IPS DF 19.7 (cell line): ENCODE measurements at places on chromosomes 4 and X.

- no peak for DNase-seq
Measured at GRCh38 chrX:3532581-3533085, 180.8 kb downstream of the PRKX start.

- no peak for DNase-seq
Measured at GRCh38 chrX:37796805-37797204, 16.9 kb downstream of the CYBB start.

GRCh38 chr4:150056569-150056968 is 21.7 kb upstream of the DCLK2 start:
- DNase-seq = no peak

DNA sequence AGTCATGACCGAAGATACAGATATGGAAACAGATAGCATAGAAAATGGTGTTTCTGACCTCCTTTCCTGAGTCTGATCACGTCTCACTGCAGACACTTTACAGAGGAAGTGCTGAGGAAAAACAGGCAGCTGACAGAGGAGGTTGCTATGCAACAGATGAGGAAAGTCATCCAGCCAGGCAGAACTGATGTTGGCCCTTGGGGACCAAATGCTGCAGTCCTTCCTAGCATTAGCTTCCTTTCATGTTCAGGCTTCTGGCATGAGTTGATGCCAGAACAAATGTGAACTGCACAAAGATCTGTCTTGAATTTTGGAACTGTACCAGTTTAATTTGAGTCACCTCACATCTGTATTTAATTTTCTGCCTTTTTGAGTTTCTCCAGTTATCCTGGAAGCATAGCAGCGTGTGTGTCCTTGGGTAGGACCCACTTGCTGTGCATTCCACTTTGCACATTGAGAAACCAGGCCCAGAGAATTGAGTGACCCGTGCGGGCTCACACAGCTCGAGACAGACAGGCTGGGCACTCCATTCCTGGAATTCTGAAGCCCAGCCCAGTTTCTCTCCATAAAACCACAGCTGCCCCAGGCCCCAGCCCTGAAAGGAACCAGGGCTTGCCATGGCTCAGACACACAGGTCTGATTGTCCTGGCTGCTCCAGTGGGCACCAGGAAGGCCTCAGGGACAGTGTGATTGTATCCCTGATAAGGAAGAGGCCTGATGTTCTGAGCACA is 1.4 kb upstream of the MAGED1 start:
- DNase-seq = no peak

GRCh38 chrX:39248330-39248729 is 447.1 kb downstream of the MID1IP1 start:
- DNase-seq = no peak

GRCh38 chr4:9904976-9905587 is 116.2 kb downstream of the SLC2A9 start:
- no peak for DNase-seq

DNA sequence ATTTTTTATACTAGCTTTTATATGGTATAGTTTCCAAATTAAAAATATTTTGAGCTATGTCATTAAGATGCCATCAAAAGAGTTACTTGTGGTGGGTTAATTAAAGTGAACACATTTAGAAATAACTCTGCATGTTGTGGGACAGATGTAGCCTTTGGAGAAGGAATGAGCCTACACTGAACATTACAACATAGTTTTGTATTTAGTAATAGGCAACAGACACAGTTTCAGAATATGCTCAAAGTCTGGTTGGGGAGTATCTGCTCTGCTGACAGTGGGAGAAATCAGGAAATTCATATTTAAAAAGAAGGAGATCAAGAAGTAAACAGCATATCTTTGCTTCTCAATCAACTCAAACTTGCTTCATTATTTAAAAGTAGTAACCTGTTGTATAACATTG is 23.7 kb downstream of the EMCN start:
- no peak for DNase-seq

- DNase-seq = no peak
Measured at GRCh38 chr4:34422472-34423175, 1821.7 kb downstream of the ARAP2 start.

DNA sequence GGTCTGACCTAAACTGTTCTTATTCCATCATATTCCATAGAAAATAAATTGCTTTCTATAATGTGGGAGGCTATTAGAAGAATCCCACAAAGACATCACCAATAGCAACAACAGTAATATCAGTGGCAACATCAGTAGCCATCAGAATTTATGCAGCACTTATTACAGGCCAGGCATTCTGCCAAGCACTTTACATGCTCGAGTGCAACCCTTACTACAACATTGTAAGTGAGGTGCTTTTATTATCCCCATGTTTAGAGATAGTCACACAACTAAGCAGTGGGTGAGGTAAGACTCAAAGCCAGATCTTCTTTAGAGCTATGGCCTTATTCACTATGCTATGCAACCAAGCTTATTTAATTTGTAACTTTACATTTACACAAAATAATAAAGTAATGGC is 317.1 kb upstream of the BMP3 start:
- DNase-seq = no peak

GRCh38 chr4:108053251-108053711 is 63.6 kb downstream of the HADH start:
- DNase-seq = no peak

DNA sequence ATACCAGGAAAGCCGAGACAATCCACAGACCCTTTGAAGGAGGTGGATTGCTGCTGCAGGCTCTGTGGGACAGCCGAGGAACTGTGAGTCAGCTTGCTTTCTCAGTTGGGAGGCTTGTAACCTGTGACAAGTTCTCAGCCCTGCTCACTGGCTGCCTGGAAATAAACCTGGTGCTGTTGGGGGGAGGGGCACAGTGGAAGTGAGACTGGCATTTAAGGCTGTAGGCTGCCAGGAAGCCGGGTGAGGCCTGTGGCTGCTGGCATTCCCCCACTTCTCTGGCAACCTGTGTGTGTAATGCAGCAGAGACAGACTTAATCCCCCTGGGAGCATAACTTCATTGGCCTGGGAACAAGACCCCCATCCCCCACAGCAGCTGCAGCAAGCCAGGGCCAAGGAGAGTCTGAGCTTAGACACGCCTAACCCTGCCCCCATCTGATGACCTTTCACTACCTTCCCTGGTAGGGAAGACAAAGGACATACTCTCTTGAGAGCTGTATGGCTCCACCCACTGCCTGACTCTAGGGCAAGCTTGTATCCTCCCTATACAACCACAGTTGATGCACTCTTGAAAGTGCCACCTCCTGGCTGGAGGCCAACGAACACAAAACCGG is 64.1 kb downstream of the ALPK1 start:
- peak; percentile 92 for DNase-seq
